Cortex of kidney (tissue), 1 donor: ENCODE measurements at places on chromosomes 5 and 9.

DNA sequence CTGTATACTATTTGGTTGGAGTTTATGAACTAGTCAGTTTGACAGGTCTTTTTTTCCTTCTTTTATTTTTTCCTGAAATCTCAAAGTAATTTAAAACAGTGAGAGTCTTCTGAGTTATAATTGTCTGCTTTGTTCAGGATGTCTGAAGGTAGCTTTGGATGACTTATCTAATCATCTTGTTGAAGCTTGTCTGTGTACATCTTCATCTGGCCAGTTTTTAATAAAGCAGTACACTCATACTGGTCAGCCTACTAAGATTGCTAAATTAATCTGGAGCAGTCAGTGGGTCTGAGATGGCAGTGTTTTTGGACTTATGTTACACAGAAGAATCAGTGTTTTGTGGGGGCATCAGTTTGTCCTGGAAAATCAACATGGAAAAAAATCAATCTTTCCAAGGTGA lies 482.4 kb downstream of the CDH10 start:
- DNase-seq = no peak

- no peak for DNase-seq
These were observed 1.4 kb downstream of the ALAD start for GRCh38 chr9:113399646-113400200.

- DNase-seq = no peak
These were observed at the start of gene IFNW1 for GRCh38 chr9:21141427-21141882. Gene IFNW1 (minus strand): TSS chr9:21141832. CDS start chr9:21141570, 262 bp downstream.

GRCh38 chr5:102223542-102224477 lies 72.3 kb downstream of the SLCO4C1 start:
- no peak for DNase-seq

DNA sequence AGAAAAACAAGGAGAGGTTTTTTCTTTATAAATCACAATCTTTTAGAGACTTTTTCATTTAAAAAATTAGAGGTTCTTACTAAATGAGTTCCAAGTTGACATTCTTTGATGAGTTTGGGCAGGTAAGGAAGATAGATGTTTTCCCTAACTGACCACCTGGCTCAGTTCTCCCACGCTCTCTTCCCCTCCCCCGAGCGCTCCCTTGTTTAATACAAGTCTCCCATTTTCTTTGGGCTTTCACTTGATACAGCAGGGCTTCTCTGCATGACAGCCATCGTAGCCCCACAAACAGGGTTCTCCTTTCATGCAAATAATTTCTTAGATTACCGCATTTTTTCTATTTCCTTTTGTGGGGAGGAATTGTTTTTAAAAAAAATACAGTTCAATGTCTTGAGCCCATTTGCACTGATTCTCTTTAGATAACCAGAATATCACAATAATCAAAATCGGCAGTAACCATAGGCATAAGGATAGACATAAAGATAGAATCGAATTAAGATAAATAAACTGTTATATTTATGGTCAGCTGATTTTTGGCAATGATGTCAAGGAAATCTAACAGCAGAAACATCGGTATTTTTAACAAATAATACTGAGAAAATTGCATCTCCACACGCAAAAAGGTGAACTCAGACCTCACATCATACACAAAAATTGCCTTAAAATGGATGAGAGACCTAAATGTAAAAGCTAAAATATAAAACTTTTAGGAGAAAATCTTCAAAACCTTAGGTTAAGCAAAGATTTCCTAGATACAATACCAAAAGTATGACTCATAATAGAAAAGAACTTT lies 325.4 kb downstream of the PIK3R1 start:
- DNase-seq = no peak
